Uterus (tissue), 4 donors: ENCODE measurements at places on chromosomes 5 and 9. TPM values are rescaled to one million over a fixed set of nuclear protein-coding genes. Genes with fewer than 3 reads are reported as not detected.

MACROH2A1 gene
- total RNA-seq = 148 TPM

ST8SIA4 gene
- 4.8 TPM for total RNA-seq

CCNO gene
- total RNA-seq = 0.67 TPM

DND1 gene
- 1.2 TPM for total RNA-seq

SLC1A1 gene
- 6.8 TPM for total RNA-seq

TUSC1 gene
- total RNA-seq = 25.1 TPM
